NCI-H1048 (cell line): ENCODE measurements at places on chromosomes 11 and 22.

DNA sequence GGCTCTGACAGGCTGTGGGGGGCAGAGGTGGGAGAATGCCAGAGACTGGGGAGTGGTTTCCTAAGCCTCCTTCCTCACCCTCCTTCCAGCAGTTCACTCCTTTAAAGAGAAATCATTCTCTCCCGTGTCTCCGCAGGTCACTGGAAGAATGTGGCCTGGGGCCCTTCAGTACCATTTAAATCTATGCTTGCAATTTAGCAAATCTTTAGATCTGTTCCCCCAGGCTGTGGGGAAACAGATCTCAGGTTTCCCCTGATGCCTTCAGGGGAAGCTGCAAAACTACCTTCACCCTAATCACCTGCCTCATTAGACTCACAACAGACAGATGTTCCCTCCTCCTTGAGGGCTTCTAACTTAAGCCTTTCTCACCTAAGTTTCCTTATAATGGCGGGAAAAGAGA is 55.3 kb downstream of the KIRREL3 start:
- no peak for DNase-seq

GRCh38 chr22:42976217-42976933 is 38.6 kb downstream of the PACSIN2 start:
- no peak for DNase-seq

- no peak for DNase-seq
Measured at GRCh38 chr11:72842126-72842525, 27.9 kb downstream of the ATG16L2 start.

DNA sequence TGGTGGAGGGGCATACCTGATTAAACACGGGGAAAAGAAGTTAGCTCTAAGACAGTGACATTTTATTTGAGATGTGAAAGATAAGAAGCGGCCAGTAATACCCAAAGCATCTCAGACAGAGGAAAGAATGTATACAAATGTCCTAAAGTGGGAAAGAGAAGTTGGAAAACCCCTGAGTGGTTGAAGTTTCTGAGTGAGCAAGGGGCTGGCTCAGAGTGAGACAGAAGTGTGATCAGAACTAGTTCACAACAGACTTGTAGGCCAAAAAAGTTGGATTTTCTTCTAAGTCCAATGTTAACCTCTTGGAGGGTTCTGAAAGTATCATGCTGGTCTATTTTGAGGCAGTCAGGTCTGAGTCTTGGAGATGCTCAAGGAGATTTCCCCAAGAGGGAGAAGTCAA is 608.7 kb downstream of the SOX6 start:
- no peak for DNase-seq

DNA sequence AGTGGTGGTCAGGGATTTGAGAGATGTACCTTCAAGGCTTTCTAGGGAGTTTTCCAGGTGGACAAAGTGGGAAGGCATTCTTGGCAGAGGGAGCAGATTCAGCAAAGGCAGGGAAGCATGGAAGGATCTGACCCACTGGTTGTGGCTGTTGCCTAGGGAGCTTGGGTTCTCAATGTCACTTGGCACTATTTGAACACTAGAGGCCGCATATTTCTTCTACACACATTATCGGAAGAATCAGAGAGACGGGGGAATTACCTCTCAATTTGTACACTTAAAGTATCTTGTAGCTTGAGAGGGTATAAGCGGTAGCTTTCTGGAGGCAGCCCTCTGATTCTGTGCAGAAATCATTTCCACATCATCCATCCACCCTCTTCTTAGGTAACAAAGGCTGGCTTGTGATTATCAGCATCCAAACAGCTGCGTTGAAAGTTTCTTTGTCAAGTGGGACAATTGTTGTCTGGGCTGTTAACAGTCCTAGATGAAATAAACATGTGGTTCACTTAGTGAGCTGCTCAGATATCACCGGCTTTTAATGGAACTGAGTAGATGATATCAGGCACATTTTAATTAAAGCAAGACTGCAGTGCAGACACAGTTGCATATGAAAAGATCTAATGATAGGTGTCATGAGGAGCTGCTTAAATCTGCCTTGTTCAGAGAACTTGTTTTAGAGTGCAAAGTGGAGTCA is 2.6 kb downstream of the NELL1 start:
- no peak for DNase-seq

DNA sequence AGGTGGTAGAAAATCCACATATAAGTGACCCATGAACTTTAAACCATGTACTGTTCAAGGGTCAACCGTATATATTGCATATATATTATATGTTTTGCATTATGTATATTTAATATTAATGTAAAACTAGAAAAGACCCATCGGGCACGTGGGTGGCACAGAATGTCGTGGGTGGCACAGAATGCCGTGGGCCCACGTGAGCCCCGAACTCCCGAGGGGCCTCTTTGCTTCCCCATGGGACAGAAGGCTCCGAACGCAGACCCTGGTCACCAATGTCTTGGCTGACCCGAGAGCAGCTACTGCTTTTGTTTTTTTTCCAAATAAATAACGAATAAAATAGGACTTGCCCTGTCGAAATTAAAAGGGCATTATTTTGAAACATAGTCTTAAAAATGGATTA is 415.4 kb downstream of the BRD1 start:
- no peak for DNase-seq

GRCh38 chr11:96486890-96487611 is 97.2 kb downstream of the JRKL start:
- no peak for DNase-seq

GRCh38 chr11:20459865-20460264 is 72.3 kb downstream of the PRMT3 start:
- no peak for DNase-seq

GRCh38 chr11:3109434-3109833 is 52.2 kb upstream of the CARS1 start:
- no peak for DNase-seq

GRCh38 chr11:34798985-34799384 is 117.2 kb downstream of the APIP start:
- DNase-seq = no peak

DNA sequence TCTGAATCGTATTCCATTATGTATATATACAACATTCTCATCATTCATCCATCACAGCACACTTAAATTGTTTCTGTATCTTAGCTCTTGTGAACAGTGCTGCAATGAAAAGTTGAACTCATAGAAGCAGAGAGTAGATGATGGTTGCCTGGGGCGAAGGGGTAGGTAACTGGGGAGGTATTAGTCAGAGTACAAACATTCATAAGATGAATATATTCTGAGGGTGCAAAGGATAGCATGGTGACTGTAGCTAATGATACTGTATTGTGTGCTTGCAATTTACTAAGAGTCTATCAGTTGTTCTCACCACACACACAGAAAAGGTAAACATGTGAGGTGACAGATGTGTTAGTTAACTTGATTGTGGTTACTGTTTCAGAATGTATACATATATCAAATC is 12.6 kb upstream of the RFPL2 start:
- DNase-seq = no peak

- no peak for DNase-seq
Measured at GRCh38 chr11:65849366-65849765, 8.6 kb downstream of the CFL1 start.

DNA sequence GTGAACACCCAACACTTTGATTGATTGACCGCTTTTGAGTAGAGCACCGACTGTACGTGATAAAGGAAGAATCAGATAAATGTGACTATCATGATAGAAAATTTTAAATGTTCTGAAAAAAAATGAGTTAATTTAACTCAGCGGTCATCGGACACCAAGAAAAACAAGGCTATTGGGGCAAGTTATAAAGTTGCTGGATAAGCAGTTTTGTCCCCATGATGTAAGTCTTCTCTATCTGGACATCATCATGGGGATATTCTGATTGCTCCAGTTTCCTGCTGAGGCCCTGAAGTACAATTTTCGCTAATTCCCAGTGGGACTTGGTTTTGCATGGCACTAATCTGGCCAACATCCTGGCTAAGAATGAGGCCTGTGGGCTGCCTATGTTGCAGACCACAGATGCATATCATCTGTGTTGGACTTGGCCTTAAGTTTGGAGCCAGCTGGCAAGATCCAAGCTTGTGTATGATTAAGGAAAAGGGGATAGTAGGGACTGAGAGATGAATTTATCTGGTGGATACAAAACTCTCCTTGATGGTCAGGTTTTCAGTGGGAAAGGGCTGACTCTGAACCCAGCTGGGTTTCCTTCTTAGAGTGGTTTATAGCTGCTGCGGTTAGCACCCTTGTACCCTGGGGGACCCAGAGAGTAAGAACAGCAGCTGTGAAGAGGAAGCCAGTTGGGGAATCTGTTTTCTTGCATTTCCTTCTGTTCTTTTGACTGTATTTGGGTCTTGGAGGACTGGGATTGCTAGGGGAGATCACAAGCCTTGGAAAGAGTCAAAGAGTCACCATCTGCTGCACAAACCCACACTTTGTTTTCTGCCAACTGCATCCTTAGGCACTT is 118.3 kb downstream of the SEZ6L start:
- no peak for DNase-seq

DNA sequence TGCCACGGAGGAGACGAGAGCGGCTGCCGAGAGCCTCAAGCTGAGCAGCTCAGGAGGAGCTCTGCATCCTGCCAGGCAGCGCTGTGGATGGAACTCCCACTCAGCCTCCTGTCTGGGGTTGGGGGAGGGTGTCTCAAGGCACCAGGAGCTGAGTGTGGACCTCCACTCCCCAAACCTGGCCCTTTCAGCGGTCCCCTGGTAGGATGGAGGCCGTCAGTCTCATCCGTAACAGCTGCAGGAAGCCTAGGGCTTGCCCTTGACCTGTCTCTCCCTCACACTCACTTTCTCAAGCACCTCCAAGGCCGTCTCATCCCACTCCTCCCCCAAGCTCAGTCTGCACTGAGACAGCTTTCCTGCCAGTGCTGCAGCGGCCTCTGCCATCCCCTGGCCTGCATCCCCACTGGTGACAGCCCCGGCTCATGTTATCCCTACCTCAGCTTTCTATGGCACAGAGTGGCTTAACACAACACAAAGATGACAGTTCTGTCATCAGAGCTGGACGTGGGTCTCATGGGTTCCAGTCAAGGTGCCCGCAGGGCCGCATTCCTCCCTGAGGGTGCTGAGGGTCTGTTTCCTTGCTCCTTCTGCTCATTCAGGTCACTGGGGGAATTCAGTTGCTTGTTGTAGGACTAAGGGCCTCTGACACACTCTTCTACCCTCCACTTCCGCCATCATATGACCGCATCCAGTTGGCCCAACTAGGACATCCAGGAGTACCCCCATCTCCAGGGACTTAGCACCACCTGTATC is 341.9 kb upstream of the B3GAT1 start:
- no peak for DNase-seq

GRCh38 chr11:34546511-34547209 is 33.1 kb upstream of the ELF5 start:
- DNase-seq = no peak

DNA sequence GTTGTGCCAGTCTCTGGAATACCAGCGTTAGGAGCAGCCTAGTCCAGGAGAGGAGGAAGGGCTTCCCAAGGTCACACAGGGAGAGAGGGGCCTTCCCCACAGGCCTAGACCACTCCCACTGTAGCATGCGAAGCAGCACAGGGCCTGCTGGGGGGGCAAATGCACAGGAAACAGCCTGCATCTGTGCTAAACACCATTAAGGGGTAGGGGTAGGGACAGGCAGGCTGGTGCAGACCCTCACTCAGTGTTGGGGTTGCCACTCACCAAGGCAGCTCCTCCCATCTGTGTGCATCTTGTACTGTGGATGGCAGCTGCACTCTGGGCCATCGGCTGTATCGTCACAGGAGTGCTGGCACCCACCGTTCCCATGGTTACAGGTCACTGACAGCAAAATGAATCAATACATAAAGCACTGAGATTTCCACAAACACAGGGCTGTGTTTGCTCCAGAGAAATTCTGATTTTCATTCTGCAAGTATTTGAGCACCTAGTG is 24.9 kb downstream of the SCUBE2 start:
- DNase-seq = no peak

DNA sequence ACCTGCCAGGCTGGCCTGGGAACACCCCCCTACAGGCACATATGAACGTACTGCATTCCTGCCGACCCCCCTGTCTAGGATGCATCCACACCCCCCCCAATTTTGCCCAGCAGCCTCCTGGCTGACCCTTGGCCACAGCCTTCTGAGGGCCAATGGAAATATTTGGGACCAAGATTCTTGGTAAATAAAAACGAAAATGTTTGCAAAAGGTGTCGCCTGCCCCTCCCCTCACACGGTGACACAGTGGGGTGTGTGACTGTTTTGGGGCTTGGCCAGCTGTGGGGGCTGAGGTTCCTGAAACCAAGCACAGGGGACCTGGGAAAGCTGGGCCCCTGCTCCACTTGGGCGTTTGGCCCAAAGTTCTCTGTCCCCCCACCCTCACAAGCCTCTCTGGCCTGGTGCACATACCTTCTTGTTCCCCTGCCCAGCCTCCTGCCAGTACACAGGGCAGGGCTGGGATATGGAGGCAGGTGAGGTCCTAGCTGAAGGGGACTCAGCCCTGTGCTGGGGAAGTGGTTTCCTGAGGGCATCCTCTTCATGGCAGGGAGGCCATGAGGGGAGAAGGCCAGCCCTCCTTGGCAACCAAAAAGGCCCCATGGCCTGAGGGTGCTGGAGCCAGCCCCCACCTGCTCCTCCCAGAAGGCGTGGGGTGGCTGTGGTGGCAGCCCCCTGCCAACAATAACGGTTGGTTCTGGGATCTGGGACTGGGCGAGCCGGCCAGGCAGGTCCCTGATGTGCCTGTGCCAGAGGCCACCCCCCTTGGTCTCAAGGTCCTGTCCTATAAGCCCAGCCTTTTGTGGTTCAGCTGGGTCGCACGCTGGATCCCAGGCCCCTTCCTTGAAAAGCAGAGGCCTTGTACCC is 2.1 kb upstream of the CRACR2B start:
- no peak for DNase-seq

- DNase-seq = no peak
Measured at GRCh38 chr22:48104102-48104738, 1341.8 kb downstream of the TBC1D22A start.

- no peak for DNase-seq
Measured at GRCh38 chr11:77436506-77436905, 37.4 kb downstream of the PAK1 start.

GRCh38 chr22:39173787-39174497 is 21.5 kb upstream of the CBX7 start:
- DNase-seq = no peak

DNA sequence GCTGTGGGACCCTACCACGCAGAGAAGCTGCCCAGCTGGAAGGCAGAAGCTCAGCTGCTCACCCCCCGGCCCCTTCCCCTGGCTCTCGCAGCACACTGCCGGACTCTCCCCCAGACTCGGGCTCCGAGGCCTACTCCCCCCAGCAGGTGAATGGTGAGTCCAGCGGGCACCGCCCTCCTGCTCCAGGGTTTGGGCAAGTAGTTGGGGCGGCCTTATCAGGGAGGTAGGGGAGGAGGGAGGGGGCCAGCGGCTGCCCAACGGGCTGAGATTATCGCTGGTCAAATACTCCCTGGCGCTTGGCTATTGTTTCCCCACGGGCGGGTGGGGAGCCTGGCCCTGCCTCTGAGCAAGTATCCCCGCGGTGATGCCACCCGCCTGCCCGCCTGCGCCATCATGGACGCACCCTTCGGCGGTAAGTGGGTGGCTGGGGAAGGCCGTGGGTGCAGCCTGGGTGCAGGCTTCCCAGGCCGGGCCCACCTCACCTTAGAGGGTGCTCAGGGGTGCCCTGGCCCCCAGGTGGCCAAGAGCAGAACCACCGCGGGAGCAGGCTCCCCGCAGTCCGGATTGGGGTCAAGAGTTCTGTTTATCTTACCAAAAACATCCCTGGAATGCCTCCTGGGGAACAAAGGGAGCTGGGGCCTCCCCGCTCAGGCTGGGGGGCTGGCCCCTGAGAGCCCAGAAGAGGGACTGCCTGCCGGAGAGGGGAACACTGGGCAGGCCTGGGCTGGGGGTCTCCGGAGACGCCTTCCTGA is 16.9 kb downstream of the MYRF start:
- no peak for DNase-seq
